ENCODE measurements at places on chromosomes 11 and 22.

DNA sequence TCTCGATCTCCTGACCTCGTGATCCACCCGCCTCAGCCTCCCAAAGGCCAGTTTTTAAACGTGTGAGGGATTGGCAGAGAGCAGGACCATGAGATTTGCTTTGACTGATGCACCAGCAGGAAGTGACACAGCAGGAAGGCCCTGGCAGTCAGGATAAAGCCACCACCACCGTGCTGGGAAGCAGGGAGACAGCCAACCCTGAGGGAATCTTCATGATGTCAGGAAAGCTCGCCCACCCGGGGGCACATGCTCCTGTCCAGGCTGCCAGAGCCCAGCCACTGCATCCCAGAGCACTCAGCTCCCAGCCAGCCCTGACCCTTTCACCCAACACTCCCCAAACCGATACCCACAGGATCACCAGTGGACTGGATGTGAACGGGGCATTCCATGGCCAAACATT lies 6.1 kb downstream of the TUBGCP6 start:
- no peak for DNase-seq

DNA sequence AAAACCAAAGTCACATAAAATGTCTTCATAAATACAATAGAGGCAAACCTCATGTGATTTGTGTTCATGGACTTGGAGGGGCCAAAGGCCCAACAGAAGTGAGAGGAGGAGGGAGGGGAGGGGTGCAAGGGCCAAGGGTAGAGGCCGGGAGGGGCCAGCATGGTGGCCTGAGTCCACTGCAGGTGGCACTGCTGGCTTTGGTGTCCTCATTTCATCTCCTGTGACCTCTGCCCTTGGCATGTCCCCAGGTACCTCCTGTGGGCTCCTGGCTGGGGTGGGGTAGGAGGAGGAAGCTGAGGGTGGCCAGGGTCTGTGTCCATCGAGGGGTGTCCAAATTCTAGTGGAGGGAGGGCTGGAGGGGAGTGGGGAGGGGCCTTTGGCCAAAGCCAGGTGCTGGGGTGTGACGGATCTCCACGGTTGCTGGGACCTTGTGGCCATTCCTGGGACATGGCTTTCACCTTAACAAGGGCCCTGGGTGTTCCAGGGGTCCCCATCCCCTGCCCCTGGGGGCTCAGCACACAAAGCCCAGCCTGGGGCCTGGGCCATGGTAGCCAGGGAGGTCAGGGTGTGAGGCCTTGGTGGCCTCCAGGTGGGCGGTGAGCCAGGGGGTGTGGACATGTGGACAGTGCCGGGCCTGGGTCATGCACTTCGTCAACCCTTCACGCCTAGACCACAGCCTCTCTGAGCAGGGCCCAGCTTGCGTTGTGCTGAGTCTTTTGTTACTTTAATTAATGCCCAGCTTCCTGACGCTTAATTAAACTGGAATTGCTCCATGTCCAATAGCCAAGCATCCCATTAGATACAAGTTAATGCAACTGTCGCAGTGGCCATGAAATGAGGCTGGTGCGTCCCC lies 20.7 kb upstream of the CCDC188 start:
- no peak for DNase-seq

- DNase-seq: no peak
Observed at GRCh38 chr11:7072401-7073028, 16.3 kb upstream of the RBMXL2 start.

- DNase-seq: no peak
Observed at GRCh38 chr11:1935156-1936071, 11.7 kb upstream of the MRPL23 start.

GRCh38 chr11:134450186-134450585 lies 38.1 kb upstream of the B3GAT1 start:
- no peak for DNase-seq

DNA sequence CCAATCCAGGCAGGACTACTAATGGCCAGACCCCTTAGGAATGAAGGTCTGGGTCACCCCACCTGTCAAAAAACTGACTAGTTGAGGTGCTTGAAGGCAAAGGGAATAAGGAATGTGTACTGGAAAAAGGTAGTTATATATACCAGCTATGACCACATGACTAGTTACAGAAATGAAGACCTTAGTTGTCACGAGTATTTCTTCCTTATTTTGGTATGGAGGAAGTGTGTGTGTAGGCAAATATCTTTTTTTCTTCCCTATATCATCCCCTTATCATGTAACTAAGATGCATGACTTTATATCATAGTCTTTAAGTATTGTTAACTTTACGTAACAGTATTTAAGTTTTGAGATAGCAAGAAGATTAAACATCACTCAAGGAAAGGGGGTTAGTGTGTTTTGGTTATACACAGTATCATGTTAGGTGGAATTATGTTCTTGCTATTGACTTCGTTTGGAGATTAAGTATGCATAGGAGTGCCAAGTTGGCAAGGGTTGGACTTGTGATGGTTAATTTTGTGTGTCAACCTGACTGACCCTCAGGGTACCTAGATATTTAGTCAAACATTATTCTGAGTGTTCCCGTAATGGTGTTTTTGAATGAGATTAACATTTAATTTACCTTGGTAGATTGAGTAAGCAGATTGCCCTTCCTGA lies 38.2 kb upstream of the NARS2 start:
- DNase-seq: no peak

GRCh38 chr11:14202251-14203196 lies 156.5 kb downstream of the RRAS2 start:
- DNase-seq: no peak

GRCh38 chr22:30668386-30668710 lies 673 bp upstream of the DUSP18 start:
- no peak for DNase-seq

DNA sequence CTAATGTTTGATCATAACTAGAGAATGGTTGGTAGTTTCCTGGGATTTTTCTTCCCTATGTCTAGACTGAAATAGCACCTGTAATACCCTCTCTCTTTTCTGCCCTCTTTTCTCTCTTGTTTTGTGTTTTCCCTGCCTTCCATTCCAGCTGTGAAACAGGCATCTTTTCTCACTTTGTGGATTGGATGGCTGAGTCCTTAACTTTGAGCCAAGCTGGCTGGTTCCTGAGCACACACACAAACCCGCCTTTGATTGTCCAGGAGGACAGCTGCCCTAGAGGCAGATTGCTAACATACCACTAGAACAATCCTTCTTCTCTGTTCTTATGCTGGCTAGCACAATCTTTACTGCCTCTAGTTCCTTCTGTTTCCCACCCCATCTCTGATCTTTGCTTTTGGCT lies 17.7 kb downstream of the CTNND1 start:
- DNase-seq: peak; percentile 85

- DNase-seq: no peak
Observed at GRCh38 chr11:62061356-62062222, 62.2 kb upstream of the INCENP start.

DNA sequence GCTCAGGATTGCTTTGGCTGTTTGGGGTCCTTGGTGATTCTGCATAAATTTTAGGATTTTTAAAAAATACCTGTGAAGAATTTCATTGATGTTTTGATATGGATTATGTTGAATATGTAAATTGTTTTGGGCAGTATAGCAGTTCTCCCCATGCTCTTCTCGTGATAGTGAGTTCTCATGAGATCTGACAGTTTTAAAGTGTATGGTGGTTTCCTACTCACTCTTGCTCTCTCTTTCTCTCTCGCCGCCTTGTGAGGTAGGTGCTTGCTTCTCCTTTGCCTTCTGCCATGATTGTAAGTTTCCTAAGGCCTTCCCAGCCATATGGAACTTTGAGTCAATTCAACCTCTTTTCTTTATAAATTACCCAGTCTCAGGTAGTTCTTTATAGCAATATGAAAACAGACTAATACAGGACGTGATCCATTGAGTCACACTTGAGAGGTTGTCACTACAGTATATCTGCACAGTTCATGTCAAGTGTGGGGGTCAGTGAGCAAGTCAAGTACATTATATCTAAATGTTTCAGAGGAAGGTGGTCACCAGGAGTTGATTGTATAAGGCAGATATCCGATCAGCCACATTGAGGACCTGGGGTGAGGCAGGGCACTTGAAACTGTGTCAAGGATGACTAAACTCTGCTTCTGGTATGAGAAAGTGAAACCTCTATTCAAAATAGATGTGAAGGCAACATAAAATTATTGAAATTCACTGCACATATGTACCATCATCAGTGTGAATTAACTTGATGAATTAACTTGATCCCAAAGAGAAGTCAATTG lies 70.7 kb upstream of the CCDC179 start:
- DNase-seq: no peak

- DNase-seq: peak; percentile 98
Observed at GRCh38 chr22:26322179-26322905, 106.7 kb upstream of the ASPHD2 start.

DNA sequence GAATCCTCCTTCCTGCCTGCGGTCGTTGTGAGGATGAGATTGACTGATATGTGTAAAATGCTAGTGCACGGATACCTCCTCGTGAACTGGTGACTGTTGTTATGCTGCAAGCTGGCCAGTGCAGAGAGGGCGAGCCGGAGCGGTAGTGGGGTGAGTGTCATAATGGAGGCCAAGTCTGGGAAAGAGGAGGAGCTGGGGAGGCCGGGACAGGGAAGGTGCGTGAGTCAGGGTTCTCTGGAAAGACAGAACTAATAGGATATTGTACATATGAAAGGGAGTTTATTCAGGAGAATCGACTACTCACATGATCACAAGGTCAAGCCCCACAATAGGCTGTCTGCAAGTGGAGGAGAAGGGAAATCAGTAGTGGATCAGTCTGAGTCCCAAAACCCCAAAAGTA lies 56.8 kb upstream of the FADD start:
- DNase-seq: no peak

DNA sequence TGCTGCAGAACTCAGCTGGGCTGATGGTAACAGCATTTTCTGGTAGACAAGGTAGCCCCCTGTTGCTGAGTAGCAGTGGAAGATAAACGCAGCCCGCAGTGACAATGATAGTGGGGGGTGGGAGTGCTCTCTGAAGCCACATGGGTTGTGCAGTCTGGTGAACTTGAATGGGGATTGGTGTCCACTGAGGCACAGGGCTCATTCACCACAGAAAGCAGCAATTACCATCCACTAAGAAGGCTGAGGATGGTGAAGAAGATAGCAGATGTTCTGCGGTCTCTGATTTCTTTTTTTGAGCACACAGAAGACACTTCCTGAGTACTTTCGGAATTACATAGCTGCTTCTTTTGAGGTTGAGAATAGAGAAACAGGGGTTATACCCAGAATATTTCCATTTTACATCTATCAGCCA lies 150.3 kb downstream of the LRRC4C start:
- DNase-seq: no peak

- DNase-seq: no peak
Observed at GRCh38 chr11:14096606-14097005, 134.1 kb downstream of the SPON1 start.

DNA sequence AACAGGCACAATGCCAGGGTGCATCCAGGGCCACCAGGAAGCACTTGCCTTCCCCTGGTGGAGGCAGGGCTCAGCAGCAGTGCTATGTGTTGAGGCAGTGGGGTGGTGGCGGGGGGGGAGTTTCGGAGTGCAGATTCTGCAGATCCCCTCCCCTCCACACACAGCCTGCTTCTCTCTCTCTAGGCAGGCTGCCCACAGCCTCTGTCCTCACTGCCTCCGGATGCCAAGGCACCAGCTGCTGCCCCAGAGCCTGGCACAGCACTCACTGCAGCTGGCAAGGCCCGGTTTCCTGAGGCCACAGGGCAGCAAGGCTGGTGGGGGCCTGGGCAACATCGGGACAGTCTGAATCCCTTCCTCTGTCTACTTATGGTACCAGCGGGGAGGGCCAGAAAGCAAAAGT lies 35.8 kb downstream of the NRXN2 start:
- DNase-seq: no peak

DNA sequence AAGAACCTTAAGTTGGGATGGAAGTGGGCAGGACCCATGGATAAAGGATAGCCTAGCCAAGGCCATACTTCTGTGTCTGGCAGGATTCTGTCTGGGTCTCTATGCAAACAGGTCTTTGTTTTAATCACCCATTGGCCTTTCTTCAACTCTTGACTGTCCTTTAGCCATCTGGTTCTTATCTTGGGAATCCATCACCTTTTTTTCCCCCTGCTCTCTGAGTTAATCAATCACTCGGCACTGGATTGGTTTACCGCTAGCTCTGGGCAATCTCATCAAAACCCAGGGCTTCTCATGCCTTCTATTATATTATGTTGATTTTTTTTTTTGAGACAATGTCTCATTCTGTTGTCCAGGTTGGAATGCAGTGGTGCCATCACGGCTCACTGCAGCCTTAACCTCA lies 1.8 kb upstream of the RNF169 start:
- no peak for DNase-seq

- no peak for DNase-seq
Observed at GRCh38 chr11:19107125-19107524, 9.8 kb upstream of the ZDHHC13 start.

DNA sequence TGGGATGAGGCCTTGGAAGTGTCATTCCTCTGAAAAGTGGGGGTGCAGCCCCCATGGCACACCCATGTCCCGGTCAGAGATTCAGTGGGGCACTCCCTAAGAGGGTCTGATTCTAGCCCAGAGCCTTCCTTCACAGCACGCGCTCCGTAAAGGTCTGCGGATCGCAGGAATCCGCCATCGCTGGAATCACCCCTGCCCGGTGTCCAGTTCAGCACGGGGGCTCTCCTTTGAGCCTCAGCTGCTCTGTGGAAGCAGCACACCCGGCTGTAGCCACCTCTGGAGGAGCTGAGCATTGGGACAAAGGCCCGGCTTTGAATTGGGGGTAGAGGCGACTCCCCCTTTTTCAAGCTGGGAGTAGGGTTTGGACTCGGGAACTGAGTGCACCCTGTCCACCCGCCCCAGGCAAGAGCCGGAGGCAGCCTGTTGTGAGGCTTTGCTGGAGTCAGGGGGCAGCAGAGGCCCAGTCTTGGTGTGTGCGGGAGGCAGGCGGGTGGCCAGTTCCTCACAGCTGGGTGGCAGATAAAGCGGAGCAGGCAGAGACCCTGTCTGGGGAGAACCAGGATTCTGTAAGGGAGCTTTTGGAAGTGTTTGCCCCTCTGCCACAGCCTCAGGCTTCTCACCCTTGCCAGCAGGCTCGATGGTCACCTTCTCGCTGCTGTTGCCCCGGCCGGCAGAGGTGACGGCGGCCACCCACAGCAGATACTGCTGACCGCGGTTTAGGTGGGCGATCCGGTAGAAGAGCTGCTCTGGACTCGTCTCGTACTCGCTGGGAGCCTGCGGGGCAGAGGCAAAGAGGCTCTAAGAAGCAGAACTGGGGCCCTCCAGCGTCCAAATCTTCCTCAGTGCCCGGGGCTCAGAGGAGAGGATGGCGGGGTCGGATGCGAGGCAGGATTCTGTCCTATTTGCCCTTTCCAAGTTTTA lies 115.9 kb downstream of the CEP164 start:
- peak; percentile 43 for DNase-seq

GRCh38 chr11:103055221-103055890 lies 36.6 kb downstream of the DCUN1D5 start:
- DNase-seq: peak; percentile 91

DNA sequence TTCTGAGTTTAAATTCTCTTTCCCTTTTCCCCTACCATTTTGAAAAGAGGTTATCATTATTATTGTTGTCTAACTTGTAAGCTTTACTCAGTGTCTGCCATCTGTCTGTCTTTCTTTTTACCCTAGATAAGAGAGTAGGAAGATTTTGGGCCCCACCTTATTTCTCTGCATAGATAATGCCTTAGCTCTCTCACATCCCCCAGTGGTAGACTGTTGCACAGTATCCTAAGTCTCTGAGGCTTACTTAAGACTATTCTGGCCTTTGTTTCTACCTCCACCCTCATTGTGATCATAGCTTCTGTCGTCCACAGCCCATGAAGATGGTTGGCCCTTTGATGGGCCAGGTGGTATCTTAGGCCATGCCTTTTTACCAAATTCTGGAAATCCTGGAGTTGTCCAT lies 3.6 kb upstream of the OR51L1 start:
- no peak for DNase-seq
